Stimulated activated CD4-positive, alpha-beta T cell treated with anti-CD3 and anti-CD28 coated beads, Interleukin-4, amount 100 ng/mL, for 48 hours (primary cell): ENCODE measurements at places on chromosomes 11 and 22.

DNA sequence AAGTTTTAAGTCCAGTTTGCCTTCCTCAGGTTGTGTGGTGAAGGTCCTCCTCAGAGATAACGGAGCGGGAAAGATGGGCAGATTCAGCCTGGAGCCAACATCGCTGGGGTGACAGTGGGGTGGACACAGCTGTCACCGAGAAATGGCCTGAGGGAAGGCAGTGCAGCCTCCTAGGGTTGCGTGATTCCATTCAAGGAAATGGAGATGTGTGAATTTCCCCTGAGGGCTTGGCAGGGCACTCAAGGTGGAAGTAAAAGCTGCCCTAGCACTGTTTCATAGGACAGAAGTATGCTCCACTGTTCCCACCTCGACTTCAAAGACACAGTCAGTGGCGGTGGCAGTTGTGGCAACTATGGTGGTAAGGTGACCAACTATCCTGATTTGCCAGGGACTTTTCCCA lies 15.4 kb upstream of the CAT start:
- DNase-seq: no peak

DNA sequence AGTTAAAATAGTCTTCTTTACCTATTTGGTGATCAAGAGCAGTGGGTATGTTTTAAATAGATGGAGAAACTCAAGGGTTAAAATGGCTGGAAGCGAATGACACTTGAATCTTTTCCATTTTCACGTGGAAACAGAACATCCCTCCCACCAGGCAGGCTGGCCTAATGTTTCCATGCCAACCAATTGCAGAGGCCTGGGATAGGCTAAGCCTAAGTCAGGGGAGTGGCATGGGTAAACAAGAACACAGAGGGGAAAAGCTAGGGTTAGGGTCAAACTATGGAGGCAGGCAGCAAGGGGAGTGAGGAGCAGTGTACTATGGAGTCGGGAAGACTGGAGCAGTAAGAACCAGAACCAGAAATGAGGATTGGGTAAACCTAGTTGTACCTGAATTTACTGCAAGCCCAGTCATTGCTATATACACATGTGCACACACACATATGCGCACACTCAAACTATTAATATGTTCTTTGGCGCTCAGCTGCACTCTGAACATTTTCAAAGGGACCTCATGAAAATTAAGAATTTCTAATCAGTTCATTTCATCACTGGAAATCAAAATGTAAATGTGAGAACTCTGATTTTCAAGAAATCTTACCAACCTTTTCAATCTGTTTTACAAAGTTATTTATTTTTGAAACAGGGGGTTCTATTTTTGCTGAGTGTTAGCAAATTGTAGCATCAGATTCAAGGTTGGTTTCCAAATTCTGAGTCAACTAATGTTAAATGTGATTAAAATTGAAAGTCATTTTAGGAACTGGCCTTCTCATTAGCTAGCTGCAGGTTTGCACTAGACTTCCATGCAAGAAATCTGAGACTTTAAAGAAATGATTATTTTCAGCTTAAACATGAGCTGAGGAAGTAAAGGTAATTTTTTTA lies 327.0 kb upstream of the CCDC90B start:
- no peak for DNase-seq

- no peak for DNase-seq
Observed at GRCh38 chr11:117384045-117384444, 56.4 kb downstream of the CEP164 start.

GRCh38 chr11:42972741-42973140 lies 339.1 kb upstream of the API5 start:
- DNase-seq: no peak

DNA sequence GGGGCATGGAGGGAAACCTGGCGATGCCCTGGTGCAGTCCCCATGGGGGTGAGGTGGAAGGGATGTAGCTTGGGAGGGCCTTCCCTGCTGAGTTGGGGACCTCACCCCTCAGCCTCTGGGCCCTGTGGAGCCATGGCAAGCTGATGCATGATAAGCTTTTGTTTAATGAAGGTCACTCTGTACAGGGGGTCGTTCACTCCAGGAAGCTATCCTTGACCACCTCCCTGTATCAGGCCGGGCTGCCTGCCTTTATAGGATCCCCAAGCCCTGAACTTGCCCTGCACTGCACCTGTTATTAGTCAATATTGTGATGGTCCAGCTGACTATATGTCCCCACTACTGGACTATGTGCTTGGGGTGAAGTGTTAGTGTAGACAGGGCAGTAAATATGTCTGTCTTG lies 49.7 kb upstream of the MYEOV start:
- DNase-seq: no peak

DNA sequence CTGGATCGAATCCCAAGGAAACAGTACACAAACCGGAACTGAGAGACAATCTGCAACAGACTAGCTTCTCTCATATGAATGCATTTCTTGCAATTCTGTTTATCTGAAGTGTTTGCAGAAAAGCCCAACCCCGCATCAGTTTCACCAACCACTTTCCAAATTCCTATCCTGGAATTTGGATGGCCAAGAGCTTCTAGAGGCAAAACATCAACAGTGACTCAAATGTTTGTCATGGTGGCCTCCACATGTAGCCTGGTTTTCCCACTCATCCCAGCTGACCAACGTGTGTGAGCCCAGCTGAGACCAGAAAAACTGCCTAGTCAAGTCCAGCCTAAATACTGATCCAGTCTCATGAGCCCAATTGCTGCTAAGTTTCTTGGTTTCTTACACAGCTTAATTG lies 8.3 kb upstream of the MIEF1 start:
- DNase-seq: no peak

GRCh38 chr11:66369073-66369894 lies 2.3 kb downstream of the SLC29A2 start:
- no peak for DNase-seq

DNA sequence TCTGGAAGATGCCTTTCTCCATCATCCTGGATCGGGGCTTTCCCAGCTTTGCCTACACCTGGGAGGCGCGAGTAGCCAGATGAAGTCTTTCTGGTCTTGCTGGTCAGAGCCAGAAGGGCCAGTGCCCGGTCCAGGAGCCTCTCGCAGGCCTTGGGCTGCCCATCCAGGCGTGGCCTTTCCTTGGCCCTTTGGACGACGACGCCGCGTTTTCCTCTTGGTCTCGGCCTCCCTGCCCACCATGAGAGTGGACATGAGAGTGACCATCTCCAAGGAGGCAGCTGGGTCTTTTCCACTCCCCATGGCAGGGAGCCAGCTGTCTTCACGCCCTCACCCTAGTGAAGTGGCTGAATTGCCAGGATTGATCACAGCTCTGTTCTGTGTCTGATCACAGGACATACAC lies 3.5 kb downstream of the PTDSS2 start:
- no peak for DNase-seq

DNA sequence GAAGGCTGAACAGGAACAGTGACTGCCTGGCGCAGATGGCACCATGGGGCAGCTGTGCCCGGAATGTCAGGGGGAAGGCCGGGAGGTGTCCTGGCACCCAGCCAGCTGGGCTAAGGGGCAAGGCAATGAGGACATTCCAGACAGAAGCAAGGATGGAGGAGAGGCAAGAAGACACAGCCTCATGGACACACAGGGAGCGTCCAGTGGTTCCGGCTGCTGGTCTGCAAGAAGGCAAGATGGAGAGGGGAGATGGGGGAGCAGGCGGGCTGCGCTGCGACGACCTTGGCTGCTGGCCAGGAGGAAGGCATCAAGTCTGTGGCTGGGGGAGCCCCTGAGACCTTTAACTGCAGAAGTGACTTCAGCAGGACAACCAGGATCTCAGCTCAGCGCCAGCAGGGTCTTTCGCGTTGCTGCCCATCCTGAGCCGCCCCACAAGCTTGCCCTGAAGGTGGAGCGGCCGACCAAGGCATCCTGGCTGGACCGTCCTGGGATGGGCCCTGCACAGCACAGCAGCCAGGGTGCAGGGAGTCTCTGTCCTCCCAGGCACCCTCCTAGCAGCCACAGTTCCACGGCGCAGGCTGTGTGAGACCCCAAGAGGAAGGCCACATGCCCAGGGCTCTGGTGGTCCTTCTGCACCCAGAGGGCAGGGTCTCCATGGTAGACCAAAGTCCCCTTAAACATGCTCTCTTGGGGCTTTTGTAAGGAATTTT lies 531.7 kb downstream of the BRD1 start:
- no peak for DNase-seq

- no peak for DNase-seq
Observed at GRCh38 chr11:76293189-76293631, 86.9 kb upstream of the WNT11 start.

DNA sequence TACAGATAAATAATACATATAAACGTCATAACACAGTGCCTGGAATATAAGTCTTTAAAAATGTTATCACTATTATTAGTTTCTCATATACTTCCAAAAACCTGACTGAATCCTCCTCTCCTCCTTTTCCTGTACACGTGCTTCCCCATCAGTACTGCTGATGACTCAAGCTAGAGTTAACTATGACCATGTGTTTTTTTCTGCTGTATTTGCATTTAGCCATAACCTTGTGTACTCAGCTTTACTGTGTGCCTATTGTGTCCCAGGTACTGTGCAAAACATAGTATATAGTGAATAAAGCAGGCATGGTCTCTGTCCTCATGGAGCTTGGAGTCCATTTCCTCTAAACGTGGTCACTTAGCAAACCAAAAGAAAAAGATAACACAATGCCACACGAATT lies 56.5 kb upstream of the ARHGAP32 start:
- no peak for DNase-seq
